ENCODE measurements at places on chromosomes 5 and 9. TPM values are rescaled to one million over a fixed set of nuclear protein-coding genes. Genes with fewer than 3 reads are reported as not detected.

Gene DNAH5
- under 0.01 TPM for total RNA-seq

Gene PKD2L2
- total RNA-seq, result not detected

Gene FGF10
- total RNA-seq, result 1.2 TPM

Gene FAM174A
- total RNA-seq, result 22.3 TPM

Gene HTR1A
- not detected for total RNA-seq

Gene IRX1
- 7.9 TPM for total RNA-seq

Gene ANKRD34B
- not detected for total RNA-seq

Gene GGTA1
- total RNA-seq, result 0.18 TPM

Gene CYLC2
- total RNA-seq, result not detected

Gene MCIDAS
- total RNA-seq, result not detected

Gene CNTFR
- not detected for total RNA-seq

Gene LRRC19
- total RNA-seq, result not detected

GRCh38 chr9:87010626-87011025 is 63.3 kb upstream of the GAS1 start:
- DNase-seq, result no peak

DNA sequence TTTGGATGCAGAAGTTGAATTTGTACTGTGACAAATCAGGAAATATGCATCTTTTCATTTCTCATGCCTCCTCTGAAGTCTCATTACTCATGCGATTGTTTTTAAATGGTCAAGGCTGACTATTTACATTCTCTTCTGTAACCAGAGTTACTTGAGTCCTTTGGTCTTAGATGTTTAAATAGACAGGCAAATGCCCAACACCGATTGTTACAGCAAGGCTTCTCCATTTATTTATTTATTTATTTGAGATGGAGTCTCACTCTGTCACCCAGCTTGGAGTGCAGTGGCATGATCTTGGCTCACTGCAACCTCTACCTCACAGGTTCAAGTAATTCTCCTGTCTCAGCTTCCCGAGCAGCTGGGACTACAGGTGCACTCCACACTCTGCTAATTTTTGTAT is 72.7 kb upstream of the SLC28A3 start:
- DNase-seq, result no peak

DNA sequence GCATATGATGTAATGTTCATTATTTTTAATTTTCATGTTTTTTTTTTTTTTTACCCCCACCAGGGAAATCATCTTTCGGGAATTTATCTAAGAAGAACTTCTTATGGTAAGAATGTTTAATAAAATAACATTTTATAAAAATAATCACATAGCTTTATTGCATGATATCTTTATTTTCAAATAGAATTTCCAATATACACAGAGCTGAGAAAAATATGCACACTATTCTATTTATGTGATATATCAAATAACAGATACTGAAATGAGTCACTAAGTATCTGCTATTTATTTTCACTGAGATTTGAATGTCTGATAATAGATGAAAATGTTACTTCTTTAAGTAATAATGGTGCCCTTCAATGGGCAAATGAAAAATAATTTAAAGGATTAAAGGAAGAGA is 1217.3 kb downstream of the MAT2B start:
- DNase-seq, result no peak

GRCh38 chr5:174675110-174675509 is 49.3 kb upstream of the MSX2 start:
- DNase-seq, result no peak

DNA sequence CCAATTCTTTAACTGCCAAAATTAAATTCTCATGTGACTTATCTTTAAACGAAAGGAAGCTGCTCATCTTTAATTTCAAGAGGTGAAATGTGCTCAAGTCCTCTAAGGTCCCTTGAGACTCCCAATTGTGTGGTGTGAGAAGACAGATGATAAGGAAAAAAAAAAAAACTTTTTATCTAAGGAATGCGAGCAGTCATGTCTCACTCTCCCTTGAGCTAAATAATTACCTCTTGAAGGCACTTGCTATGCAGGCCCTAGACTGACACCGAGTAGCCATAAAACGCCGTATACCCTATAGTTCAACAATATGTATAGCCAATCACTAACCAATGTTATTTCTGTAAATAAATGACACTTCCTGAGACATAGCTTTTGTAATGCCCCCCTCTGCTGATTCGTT is 1.5 kb upstream of the DTWD2 start:
- DNase-seq, result no peak

DNA sequence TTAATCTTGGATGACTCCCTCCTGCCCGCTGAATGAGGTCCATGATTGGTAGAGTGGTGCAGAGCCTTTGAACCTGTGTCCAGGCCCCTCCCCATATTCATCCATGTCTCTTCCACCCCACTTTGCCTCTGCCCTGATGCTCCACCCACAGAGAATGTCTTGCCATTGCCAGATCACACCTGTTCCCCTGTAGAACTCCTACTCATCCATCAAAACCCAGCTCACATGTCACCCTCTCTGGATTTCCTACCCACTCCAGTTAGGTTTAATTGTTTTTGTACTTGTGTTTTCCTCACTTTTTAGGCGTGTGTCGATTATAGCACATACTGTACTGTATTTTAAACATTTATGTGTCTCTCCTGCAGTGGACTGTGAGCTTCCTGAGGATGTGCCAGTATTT is 107.0 kb upstream of the CTSL start:
- no peak for DNase-seq

GRCh38 chr9:18806232-18807080 is 226.6 kb downstream of the SAXO1 start:
- DNase-seq, result no peak

GRCh38 chr9:99411068-99411467 is 189.0 kb downstream of the SEC61B start:
- DNase-seq, result no peak

DNA sequence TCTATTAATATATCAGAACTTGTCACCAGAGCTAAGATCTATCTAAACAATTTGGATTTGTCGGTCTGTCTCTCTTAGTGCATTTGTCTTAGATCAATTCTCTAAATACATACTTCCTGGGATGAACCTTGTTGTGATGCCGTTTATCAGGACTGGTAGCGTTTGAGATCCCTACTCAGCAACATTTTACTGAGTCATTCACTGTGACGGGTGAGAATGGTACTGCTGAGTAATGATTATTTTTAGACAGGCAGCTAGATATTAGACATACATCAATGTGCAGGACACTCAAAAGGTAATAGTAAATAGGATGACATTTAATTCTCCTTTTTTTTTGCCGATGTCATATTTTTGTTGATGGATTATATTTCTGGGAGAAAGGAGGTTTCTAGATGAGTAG is 209.0 kb downstream of the CSNK1G3 start:
- DNase-seq, result no peak

DNA sequence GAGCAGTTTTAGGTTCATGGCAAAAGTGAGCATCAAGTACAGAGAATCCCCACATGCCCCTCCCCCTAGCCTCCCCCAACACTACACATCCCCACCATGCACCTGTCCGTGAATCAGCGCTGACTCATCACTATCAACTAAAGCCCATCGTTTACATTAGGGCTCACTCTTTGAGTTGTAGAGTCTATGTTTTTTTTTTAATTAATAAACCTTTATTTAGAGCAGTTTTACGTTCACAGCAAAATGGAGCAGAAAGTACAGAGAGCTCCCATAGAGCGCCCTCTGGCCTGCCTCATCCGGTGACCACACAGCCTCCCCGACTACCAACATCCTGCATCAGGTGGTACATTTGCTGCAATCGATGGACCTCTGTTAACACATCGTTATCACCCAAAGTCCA is 47.9 kb upstream of the UNC5A start:
- no peak for DNase-seq

DNA sequence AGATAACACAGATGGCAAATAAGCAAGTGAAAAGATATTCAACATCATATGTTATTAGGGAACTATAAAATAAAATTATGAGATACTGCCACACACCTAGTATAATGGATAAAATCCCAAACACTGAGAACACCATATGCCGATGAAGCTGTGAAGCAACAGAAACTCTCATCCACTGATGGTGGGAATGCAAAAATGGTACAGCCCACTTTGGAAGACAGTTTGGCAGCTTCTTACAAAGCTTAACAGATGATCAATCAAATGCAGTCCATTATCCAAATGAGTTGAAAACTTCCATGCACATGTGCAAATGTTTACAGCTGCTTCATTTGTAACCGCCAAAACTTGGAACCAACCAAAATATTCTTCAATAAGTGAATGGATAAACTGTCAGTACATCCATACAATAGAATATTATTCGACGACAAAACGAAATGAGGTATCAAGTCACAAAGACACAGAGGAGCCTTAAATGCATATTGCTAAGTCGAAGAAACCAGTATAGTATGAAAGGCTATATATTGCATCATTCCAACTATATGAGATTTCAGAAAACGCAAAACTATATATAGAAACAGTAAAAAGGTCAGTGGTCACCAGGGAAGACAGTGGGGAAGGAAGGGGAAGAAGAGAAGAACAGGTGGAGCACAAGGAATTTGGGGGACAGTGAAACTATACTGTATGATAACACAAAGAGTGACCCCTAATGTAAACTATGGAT is 14.9 kb downstream of the PFDN1 start:
- no peak for DNase-seq

DNA sequence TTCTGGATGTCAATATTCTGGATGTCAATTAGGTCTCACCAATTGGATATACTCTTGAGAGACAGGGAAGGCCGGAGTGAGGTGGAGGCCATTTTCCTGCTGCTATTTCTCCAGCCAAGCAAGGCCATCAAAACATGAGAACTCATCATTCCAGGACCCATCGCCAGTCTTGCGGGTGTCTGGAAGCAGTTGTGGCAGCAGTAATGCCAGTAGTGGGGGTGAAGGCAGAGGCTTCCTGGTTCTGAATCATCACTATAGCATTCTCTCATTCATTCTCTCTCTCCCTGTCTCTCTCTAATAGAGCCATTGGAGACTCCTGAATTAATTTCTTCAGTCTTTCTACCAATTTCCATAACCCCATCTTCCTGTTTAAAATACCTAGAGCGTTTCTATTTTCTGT is 71.8 kb downstream of the EGFLAM start:
- DNase-seq, result no peak

GRCh38 chr9:110309681-110310080 is 28.0 kb downstream of the TXNDC8 start:
- DNase-seq, result no peak

DNA sequence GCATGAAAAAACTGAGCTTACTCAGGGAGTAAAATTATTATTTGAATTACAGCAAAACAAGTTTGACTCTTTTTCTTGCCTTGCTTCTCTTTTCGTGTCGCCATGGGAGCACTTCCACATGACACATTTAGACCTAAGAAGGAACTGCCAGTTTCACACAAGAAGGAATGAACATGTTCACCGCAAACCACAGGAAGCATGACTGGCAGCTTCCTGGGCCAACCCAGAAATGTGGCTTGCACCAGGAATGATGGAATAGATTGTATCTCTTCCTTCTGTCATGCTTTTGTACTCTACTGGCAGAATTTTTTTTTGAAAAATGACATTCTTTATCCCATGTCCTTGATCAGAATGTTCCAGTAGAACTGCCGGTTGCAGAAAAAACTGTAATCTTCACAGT is 32.9 kb upstream of the MAN2A1 start:
- peak; percentile 42 for DNase-seq

DNA sequence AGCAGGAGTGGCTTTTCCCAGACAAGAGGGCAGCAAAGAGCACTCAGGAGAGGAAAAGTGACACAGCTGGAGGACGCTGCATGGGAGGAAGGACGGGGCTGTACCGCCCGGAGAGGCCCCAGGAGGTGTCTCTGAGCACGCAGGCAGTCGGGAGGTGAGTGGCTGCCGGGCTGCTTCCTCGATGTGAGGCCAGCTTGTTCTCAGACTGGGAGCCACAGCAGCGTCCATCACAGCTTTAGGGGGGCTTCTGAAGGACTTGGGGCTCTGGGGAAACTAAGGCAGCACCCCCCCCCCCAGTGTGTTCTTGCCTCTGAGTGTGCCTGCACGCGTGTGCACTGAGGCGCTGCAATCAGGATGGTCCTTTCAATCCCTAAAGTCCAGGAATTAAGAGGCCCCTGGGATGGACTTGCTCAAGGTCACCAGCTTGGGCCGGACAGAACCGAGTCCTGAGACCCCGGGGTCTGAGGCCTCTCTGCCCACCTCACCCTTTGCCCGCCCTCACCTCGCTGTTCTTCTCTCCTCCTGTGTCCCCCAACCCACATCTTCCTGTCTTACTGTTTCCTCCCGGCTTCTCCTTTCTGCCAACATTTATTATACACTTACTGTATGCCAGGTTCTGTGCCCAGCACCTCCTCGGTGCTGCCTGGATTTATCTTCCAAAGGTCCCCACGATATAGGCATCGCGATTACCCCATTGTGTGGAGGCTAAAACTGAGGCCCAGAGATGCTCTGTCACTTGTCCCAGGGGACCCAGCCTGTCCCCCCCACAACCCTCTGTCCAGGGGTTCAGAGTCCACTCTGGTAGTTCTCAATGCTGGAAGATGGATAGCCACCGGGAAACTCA is 32.9 kb downstream of the FAM163B start:
- no peak for DNase-seq

DNA sequence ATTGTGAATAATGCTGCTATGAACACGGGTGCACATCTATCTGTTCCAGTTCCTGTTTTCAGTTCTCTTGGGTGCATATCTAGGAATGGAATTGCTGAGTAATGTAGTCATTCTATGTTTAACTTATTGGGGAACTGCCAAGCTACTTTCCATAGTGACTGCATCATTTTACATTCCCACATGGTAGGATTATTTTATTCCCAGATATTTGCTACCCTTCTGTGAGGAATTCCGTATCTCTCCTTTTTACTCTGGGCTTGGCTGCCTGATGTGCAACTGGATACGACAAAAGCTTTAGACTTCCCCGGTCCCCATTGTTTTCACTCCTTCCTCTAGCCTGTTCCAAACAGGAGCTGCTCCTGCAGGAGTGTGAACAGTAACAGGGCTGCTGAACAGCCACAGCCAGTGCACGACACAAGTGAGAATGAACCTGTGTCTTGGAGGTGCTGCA is 7.2 kb downstream of the TAS2R1 start:
- DNase-seq, result peak; percentile 95

DNA sequence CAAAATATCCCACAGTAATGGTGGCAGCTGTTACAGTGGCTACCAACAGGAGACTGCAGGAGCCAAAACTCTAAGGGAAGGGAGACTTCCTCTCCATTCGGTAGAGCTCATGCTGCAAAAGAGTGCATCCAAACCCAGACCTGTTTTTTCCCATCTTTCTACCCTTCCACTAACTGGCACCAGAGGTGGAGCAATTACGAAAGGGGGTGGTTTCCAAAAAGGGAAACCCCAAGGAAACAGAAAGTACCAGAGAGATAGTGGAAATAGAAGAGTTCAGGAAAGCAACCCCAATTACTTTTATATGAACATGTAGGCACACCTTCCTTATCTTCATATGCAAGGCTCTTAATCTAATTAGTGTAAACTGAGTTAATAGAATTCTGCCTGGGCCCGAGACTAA is 7.3 kb upstream of the WDR41 start:
- no peak for DNase-seq

DNA sequence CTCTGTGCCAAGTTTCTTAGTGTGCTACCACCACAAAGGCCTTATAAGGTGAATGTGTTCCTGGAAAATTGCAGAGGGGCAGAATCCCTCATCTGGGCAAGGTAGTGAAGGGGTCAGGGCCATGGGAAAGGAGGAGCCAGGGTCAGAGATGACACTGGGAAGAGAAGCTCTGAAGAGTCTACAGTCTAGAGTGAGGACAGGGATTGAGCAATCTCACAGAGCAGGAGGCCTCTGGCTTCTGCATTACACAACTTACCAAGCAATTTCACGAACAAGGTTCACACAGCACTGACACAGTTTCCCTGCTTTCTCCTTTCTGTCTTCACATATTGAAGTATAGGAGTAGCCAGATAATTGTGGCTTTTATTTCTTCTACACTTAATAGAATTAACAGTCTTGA is 24.5 kb upstream of the IDNK start:
- peak; percentile 30 for DNase-seq
